ENCODE measurements at places on chromosomes 1 and 21.

GRCh38 chr1:145874646-145875045, 11.0 kb downstream of the ANKRD35 start:
- DNase-seq: no peak

DNA sequence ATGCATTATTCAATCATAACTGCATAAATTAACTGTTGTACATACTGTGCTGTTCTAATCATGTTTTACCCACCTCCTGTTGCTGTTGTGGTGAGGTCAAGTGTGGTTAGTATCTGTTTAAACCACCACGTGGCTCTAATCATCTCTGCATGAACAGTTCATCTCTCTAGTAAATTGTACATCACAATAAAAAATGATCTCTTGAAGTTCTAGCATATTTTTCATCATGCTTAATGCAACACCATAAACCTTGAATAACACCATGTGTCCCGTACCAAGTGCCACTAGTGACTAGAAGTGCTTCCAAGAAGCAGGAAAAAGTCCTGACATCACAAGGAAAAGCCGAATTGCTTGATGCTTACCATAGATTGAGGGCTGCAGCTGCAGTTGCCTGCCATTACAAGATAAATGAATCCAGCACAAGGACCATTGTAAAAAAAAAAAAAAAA, 51.7 kb downstream of the SNRPE start:
- no peak for DNase-seq

DNA sequence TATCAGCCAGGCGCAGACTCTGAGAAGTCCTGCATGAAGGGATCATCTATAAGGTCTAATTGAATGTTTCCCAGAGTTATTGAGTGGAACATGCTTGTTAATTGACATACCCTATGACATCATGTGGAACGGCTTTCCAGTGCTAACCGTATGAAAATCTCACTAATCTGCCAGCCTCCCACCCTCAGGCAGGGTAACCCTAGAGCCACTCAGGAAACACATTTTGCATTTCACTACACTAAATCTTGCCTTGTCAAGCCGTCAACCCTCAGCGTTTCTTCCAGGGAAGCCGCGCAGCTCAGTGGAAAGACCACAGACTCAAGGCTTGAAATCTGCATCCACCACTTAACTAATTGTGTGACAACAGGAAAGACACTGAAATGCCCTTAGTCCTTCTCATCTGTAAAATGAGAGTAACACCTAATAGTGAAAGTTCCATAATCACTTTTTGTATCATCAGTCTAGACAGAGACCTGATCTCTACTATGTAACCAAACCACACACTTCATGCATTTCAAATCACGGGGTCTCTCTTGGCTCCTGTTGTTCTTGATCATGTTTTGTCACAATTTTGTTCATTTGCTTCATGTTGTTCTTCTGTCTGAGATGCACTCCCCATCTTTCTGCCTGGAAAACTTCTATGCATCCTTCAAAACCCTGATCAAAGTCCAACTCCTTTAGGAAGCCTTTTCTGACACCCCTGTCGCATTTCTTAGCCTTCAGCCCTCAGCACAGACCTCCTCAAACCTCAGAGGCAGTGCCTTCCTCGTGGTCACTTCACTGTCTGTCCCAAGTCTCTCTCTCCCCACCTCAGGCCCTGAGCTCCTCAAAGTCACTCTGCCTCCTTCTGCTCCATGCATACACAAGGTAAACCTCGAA, 246.5 kb downstream of the TOMM20 start:
- no peak for DNase-seq

- DNase-seq: no peak
Measured at GRCh38 chr1:155971910-155972809, 6.2 kb downstream of the ARHGEF2 start.

- DNase-seq: no peak
Measured at GRCh38 chr1:7295946-7296345, 475.1 kb upstream of the VAMP3 start.

DNA sequence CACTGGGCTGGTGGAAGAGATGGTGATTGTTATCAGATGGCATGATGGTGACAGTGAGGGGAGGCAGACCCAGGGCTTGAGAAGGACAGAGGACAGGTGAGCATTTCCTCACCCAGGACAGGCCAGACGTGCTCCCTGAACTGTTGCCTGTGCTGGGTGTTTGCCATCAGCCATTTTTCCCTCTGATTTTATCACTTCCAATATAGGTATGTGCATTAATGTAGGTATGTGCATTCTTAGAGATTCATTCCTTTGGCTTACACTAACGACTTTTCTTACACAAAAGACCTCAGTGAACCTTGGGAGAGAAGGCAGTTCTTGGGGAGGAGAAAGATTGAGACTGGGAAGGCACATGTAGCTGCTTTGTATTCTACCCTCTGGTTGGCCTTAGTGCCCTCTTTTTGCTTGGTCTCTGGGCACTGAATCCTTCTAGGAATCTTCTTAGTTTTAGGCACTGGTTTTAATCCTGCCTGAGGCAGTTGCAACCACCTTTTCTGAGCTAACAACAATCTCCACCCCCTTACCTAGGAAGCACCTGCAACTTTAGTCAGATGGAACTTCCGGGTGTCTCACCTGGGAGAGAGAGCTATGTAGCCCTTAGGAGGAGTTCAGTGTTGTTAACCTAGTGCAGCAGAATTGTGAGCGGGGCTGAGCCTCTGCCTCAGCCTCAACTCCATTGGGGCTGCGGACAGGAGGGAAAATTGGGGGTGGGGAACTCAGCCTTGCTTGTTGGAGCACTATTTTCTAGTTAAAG, 30.9 kb downstream of the C1orf116 start:
- no peak for DNase-seq

GRCh38 chr1:41518471-41518870, 34.0 kb upstream of the EDN2 start:
- no peak for DNase-seq

DNA sequence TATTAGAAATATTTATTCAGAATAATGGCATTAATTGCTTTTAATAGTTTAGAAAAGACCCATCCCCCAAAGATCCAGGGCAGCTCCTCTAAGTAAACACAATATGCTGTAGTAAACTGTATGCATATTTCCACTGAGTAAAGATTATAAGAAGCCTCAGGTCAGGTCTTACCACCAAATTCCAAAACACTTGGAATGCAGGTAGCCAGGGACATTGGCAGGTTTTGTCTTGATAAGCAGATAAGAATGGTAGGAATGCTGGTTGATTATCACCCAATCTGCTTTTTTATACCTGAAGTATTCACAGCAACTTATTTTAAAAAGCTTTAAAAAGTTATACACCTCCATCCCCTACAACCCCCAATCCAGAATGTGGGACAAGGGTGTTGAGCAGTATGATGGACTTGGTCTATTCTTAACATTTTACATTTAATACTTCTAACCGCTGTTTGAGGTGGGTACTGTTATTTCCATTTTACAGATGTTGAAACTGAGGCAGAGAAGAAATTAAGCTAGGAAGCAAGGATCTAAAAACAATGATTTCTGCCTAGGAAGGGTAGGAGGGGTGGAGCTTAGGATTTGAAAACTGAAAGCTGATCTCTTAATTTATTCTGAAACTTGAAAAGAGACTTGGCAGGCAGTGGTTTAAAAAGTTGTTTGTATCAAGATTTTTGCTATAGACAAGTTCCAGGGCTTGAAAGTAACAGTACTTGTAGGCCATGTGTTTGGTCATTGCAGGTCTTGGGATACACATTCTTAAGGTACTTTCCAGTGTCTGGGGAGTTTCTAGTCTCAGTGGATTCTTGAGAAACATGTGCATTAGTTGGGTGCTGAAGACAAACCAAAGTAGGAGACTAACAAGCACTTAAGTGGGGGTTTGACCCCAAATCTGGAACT, 15.6 kb upstream of the THEM4 start:
- no peak for DNase-seq

- DNase-seq: no peak
Measured at GRCh38 chr1:229033480-229033879, 237.4 kb upstream of the RAB4A start.

DNA sequence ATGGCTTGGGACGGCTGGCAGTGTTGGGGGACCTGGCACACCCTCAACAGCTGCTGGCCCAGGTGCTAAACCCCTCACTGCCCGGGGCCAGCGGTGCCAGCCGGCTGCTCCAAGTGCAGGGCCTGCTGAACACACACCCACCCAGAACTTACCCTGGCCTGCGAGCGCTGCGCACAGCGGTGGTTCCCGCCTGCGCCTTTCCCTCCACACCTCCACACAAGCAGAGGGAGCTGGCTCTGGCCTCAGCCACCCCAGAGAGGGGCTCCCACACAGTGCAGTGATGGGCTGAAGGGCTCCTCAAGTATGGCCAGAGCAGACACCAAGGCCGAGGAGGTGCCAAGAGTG, 67.9 kb downstream of the FMO4 start:
- no peak for DNase-seq

GRCh38 chr1:22930240-22930912, 42.3 kb downstream of the LACTBL1 start:
- DNase-seq: no peak

DNA sequence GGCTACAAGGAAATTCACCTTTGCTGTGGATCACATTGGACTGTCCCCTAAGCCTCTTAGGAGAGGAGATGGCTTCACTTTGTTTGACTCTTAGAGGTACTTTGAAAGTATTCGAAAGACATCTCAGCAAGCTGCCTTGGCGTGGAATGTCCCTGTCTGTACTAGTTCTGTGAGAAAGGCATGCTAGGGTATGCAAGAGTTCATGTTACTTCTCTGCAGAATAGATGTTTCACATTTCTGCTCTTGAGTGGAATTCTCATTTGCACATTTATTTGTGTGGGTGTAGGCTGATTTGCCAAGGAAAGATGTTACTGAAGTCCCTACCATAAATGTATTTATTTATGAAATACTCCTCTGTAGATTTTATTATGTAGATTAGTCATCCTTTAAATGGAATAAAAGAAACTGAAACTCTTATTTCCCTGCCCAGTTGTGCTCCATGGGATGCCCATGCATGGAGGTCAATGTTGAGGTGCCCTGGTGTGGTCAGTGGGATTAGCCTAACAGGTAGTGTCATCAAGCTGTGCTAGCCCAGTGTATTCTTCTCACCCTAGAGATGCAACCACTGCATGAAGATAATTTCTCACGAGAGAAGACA, 13.8 kb downstream of the MIA3 start:
- DNase-seq: no peak

DNA sequence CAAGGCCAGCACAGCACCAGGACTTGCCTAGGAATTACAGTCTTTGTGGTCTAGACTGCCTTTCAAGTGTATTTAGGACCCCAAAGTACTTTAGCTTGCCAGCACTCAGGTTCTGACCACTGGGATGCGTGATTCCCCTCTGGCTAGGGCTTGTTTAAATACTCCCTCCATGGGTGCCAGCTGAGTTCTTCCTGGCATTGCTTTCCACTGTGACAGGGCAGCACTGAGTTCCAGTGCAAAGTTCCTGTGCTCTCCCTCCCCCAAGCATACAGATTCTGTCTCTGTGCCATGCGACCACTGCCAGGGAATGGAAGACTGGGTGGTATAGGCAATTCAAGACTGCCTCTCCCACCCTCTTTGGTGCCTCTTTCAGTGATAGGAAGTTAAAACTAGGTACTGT, 45.9 kb downstream of the NIBAN1 start:
- no peak for DNase-seq

DNA sequence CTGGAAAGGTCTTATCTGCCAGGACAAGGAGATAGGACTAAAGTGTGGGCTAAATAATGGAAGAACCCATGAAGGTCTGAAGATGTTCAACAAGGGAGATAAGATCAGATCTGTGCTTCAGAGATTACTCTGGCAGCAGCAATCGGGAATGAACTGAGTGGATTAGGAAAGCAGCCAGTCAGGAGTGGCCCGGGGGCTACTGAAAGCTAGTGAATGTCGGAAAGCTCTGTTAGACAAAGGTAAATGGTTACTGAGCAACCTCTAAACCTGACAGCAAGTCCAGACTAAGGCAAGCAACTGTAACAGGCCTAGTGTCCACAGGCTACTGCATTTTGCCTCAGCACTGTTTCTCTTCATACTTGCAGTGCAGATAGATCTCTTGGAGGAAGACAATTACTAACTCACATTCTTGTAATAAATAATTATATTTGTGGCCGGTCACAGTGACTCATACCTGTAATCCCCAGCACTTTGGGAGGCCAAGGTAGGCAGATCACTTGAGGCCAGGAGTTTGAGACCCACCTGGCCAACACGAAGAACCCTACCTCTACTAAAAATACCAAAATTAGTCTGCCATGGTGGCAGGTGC, 12.5 kb downstream of the IQGAP3 start:
- DNase-seq: no peak

GRCh38 chr1:217712925-217713597, 81.9 kb downstream of the SPATA17 start:
- DNase-seq: no peak

DNA sequence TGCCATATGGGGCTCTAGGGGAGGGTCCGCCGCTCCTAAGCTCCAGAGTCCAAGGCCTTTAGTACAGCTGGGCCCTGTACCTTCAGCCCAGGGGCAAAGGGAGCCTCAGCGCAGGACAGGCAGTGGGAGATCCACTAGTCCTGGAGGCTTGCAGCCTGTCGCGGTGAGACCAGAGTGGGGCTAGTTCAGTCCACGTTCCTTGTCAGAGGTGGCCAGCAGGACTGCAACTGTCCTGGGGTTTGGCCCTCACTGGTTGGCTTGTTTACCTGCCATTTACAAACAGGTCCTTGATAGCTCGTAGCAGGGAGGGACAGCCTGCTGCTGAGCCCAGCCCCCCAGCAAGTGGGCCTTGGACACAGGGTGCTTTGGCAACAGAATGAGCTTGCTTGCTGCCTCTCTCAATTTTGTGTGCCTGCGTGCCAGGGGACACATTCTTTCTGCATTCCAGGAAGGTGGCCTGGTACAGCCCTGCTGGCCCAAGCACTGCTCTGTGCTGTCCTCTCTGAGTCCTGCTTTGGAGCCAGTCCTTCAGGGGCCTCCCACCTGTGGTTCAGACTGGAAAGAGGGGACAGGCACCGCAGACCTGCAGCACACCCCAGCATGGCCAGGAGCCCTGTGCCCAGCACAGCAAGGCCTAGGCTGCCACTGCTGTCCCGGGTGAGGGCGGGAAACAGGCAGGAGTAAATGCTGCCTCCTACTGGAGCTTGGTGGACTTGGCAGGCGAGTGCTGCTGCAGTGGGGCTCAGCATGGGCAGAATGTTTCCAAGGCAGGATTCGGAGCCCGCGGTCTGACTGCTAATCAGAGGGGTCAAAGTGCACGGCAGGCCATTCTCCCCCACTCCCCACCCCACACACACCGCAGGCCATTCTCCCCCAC, 15.2 kb downstream of the H6PD start:
- no peak for DNase-seq

GRCh38 chr1:163935738-163936374, 614.1 kb downstream of the NUF2 start:
- no peak for DNase-seq

GRCh38 chr1:233394860-233395717, 67.6 kb downstream of the MAP3K21 start:
- DNase-seq: no peak

GRCh38 chr1:30779294-30780071, 21.9 kb upstream of the LAPTM5 start:
- DNase-seq: peak; percentile 95
